ENCODE measurements at places on chromosomes 13 and 19.

- DNase-seq, result no peak
Measured at GRCh38 chr19:54877471-54877870, 3.4 kb downstream of the FCAR start.

- DNase-seq, result peak; percentile 95
Measured at GRCh38 chr13:30847650-30848307, 58.3 kb upstream of the MEDAG start.

GRCh38 chr19:51201712-51202111 is 23.2 kb upstream of the CD33 start:
- no peak for DNase-seq

GRCh38 chr13:52869621-52870020 is 21.2 kb upstream of the PCDH8 start:
- DNase-seq, result no peak

GRCh38 chr13:31885994-31886393 is 145.6 kb upstream of the FRY start:
- peak; percentile 46 for DNase-seq

- peak; percentile 46 for DNase-seq
Measured at GRCh38 chr13:30301827-30302226, 5.5 kb downstream of the KATNAL1 start.

DNA sequence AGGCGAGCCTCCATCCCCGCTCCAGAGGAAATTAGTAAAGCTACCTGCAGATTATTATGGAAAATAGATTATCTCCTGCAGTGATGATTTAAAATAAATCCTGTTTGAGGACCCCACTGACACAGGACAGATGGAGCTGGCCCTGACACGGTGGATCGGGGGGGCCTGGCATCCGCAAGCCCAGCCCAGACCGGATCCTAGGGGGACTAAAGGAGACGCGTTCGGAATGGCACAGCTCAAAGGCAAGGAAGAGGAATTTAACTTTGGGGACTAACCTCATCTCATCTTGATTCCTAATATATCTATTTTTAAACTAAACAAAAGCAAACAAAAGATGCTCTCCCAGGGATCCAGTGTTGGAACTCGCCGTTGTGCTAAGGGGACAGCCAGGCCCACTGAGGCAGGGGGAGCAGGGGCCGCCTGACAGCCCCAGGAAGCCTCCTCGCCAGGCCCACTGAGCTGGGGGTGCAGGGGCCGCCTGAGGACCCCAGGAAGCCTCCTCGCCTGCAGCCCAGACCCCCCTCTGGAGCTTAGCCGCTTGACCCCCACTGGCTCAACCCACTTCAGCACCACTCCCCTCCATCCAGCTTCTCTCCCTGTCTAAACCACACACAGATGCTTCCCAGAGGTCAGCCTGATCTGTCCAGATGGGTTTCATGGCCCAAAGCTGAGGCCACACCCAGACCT is 78.6 kb downstream of the SPACA7 start:
- no peak for DNase-seq

DNA sequence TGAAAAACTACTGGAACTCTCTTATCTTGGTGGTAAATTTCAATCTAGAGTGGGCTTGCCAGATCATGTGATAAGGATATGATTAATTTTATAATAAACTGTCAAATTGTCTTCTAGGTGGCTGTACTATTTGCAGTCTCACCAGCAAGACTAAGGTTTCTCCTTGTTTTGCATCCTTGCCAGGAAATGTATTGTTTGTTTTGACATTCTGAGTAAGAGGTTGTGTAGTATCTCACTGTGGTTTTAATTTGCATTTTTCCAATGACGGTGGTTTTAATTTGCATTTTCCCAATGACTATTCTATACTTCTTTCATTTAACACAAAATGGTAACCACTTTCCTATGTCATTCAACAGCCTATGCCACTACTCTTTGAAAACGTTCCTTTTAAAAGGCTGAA is 2.0 kb downstream of the CAB39L start:
- peak; percentile 79 for DNase-seq

- no peak for DNase-seq
Measured at GRCh38 chr19:16657384-16657783, 2.6 kb downstream of the SMIM7 start.

GRCh38 chr19:7897292-7897691 is 6.4 kb upstream of the MAP2K7 start:
- DNase-seq, result no peak

DNA sequence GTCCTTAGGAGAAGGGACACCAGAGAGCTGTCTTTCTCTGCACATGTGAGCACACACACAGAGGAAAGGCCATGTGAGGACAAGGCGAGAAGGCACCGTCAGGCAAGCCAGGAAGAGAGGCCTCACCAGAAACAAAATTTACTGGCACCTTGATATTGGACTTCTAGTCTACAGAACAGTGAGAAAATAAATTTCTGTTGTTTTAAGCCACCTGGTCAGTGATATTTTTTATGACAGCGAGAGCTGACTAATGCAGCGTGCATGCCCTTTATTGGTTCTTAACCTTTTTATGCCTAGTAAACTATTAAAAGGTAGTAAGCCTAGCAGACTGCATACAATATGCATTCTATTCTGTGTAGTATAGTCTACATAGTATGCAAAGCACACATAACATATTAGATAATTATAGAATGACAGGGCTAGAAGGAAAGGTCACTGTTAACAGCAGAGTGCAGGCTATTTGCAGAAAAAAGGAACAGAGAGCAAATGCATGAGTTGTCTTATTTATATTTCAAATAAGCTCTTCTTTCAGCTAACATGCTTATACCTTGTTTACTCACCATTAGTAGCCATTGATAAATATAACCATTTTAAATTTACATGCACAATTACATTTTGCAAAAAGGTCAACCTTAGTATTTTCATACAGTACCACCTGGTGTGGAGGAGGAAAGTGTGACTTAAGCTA is 25.2 kb upstream of the KATNAL1 start:
- no peak for DNase-seq

GRCh38 chr13:100977841-100978240 is 303.2 kb upstream of the TMTC4 start:
- no peak for DNase-seq

DNA sequence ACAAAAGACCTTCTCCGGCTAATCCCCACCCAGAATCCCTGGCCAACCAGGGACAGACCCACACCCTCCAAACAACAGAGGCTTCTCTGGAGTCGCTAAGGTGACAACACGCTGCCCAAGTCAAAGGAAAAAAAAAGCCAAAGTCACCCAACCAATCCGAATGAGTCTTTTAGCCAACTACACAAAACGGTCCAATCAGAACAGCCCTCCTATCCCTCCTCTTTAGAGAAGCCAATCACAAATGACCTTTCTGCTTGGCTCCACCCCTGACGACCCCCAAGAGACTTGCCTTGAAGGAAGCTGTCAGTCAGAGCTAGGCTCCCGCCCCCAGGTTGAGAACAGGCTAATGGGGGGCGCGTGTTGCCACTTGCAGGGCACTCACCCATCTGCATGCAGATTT is 6.6 kb upstream of the FBXW9 start:
- DNase-seq, result peak; percentile 38

DNA sequence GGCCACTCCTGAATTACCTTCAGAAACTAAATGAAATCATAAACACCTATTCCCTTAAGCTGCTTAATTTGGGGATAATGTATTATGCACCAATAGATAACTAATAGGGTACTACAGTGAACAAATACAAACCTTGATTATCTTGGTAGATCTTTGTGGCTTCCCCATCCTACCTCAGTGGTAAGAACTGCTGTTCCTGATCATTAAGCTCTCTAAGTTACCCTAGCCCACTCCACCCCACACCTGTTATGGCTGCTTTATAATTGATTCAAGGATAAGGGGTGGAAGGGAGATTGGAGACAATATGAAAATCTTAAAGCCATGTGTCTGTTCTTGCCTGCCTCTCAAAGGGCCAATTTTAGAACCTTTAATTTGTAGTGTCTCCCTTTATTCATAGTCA is 121.2 kb downstream of the LMO7 start:
- DNase-seq, result no peak

- DNase-seq, result peak; percentile 51
Measured at GRCh38 chr19:51681286-51681941, 11.7 kb upstream of the SPACA6 start.

GRCh38 chr19:32682317-32682716 is 6.7 kb downstream of the RGS9BP start:
- no peak for DNase-seq

DNA sequence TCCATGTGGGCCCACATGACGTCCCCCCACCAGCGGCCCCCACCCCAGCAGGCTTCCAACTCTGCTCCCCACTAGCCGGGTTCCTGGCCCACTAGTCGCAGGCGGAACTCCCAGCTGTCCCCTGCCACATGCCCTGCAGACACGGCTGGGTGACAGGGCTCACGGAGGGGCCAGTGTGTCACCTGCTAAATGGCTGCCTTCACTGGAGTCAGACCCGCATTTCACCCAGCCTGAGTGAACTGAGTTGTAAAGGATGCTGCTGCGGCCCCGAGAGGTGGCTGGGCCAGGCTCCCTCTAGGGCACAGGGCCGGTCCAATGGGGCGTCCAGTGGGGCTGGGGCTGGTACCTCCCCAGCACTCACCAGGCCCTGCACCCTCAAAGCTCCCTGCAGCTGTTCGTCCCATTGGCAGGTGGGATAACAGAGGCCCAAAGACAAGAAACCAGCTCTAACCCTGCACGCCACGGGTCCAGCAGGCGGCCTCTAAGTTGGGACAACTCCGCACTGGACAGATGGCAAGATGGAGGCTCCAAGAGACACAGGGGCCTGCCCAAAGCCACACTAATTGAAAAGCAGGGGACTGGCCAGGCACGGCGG is 3.2 kb downstream of the LMNB2 start:
- no peak for DNase-seq

DNA sequence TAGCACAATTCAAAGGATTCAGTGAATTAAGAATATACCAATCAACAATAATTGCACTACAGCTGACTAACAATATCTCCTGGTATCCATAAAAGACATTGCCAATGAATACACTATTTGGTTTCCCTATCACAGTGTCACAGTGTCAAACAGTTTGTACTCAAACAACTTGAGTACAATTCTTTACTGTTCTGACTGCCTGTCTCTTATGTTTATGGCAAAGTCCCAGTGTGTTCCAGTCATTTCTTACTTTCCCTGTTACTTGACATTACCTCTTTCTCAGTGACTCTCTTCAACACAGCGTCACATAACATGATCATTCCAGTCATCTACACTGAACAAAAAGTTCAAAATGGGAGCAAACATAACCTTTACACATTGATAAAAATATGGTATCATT is 21.2 kb upstream of the RNASEH2B start:
- DNase-seq, result no peak

DNA sequence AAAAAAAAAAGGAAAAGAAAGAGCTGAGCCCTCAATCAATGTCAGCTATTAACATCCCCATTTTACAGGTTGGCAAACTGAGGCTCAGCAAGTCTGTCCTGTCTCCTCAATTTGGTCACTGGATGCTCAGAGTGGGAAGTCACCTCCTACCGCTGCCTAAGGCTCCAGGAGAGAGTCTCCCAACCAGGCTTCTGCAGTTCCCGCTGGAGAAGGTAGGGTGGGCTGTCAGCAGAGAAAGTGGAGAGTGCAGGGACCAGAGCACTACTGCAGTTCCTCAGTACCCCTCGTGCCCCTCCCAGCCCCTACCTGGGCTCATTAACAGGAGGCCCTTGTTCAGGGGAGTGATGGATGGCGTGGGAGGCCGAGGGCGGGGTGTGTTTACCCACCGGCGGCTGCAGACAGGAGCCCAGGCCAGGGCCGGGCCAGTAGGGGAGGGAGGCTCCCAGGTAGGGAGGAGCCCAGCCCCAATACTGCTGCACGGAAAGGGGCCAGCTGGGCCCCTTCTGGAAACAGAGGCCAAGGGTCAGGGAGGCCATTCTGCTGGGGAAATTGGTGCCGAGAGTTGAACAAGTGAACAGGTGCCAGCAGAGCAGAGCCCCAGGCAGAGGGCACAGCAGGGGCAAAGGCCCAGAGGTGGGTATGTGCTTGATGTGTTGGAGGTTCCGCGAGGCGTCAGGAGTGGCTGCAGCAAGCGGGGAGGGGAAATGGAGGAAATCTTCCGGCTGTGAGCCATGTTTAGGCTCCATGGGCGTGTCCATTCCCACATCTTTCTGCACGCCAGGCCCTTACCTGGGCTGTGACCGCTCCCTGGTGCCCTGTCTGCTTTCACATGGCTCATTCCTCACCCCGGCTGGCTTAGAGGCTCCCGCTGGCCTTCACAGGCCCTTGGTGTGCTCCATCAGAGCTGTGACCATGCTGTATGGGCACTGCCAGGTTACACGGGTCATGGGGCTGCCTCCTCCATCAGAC is 7.6 kb upstream of the COMP start:
- DNase-seq, result no peak

DNA sequence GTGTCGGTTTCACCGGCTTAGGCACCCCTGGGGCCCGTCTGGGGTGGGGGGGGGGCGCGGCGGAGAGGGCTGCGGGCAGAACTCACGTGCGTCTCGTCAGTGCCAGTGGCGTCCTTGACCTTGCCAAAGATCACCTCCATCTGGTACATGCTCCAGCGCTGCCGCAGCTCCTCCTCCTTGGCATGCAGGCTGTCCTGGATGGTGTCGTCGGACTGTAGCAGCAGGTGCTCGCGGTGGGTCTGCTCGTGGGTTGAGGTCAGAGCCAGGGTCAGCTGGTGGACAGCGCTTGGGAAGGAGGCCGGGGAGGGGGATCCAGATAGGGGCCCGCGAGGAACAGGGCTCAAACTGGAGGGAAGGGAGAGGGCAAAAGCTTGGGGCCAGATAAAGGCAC is 4.7 kb upstream of the RGL3 start:
- DNase-seq, result no peak

GRCh38 chr13:99256283-99256682 is 1.9 kb downstream of the GPR18 start:
- no peak for DNase-seq

GRCh38 chr19:29379257-29380021 is 146.4 kb upstream of the VSTM2B start:
- no peak for DNase-seq

DNA sequence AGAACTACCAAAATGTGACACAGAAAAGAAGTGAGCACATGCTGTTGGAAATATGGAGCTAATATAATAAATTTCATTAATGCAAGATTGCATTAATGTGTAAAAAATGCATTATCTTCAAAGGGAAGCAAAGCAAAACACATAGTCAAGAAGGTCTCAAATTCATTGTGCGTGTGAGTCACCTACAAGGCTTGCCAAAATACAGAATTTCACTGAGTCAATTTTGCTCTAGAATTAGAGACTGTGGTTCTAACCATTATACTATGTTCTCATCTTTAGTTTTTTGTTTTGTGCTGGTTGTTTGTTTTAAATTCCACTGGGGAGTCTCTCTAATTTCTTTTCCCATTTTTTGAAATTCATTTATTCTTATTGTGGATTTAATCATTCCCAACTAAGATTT is 149.8 kb upstream of the SLITRK1 start:
- DNase-seq, result peak; percentile 15

GRCh38 chr19:30669329-30670010 is 297.3 kb downstream of the ZNF536 start:
- peak; percentile 34 for DNase-seq

DNA sequence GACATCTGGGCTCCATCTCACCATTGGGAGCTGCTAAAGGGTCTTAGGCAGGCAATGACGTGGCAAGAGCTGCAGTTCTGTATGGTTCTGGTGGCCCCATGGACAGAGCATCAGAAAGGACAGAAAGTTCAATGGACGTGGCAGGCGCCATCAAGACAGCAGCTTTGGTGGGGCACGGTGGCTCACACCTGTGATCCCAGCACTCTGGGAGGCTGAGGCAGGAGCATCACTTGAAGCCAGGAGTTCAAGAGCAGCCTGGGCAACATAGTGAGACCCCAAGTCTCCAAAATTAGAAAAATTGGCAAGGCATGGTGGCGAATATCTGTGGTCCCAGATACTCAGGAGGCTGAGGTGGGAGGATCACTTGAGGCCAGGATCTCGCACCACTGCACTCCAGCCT is 9.5 kb downstream of the EVI5L start:
- DNase-seq, result no peak

GRCh38 chr19:5292822-5293611 is 47.6 kb downstream of the PTPRS start:
- DNase-seq, result peak; percentile 80

Data from M059J (cell line).